ENCODE measurements at places on chromosomes 12 and 14. TPM values are rescaled to one million over a fixed set of nuclear protein-coding genes. Genes with fewer than 3 reads are reported as not detected.

DNA sequence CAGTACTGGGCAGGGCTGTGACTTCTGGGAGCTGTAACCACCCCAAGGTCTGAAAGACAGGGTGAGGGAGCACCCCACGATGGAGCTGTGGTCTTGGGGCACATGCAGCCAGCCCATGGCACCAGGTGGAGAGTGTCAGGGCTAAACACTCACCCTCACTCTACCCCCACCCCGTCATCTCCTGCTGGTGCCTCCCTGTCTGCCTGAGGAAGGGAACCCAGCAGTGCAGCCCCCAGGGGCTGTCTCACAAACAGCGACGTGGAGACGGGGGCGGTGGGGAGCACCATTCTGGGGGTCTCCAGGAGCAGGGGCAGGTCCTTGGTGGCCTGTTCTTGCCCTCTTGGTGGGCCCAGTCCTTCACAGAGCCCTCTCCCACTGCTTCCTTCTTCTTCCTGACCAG lies 63.5 kb downstream of the ERH start:
- H3K36me3 ChIP-seq = no peaks in the 10 kb centered on the region
- H3K4me3 ChIP-seq = no peak overlapping the region
- H3K4me1 ChIP-seq = no peaks in the 10 kb centered on the region
- H3K27me3 ChIP-seq = peaks cover 9% of the 10 kb centered on the region

- no peak overlapping the region for H3K27ac ChIP-seq
- 0 out of 2 replicates have a peak, but pooled peaks cover 6% of the 10 kb centered on the region for H3K4me1 ChIP-seq
- H3K4me3 ChIP-seq = no peak overlapping the region
- no peaks in the 10 kb centered on the region for H3K36me3 ChIP-seq
- DNase-seq = no peak
Measured at GRCh38 chr14:99037777-99038430, 234.1 kb downstream of the BCL11B start.

DNA sequence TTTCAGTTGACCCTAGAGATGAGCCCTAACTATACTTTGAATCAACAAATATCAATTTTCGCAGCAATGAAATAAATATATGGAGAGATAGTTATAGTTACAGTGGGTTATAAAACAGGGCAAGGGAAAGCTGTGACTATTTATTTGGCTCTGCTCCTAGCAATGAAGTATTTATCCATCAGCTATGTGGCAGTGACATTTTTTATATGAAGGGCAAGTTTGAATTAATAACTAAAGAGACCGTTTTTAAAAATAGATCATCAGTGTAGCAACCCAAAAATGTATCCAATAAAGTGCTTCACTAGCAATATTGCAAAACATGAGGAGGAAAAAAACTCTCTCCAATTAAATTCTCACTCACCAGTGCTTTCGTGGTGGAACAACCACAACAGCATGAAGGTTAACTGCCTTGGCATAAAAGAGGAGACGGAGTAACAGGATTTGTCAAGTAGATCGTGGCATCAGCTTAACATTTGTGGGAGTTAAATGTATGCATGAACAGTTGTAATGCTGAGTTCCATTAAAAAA lies 58.1 kb upstream of the NUDT4 start:
- no peaks in the 10 kb centered on the region for H3K36me3 ChIP-seq
- no peak overlapping the region for H3K27ac ChIP-seq
- H3K27me3 ChIP-seq = no peaks in the 10 kb centered on the region
- no peak for DNase-seq
- no peak overlapping the region for H3K4me3 ChIP-seq

DNA sequence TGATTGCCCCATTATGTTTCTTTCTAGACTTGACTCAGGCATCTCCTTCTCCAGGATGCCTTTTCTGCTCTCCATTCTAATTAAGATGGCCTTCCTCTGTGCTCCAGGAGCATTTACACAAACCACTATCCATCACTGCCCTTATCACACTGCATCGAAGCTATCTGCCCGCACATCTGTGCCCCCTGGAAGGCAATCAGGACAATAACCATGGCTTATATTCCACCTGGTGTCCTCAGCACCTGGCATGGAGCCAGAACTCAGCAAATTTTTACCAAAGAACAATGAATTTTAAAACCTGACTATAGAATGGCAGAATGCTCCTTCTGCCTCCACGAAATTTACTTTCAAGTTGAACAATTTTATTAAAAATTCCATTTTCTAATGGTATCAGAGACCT lies 465.8 kb downstream of the APAF1 start:
- peaks cover 11% of the 10 kb centered on the region for H3K27me3 ChIP-seq
- DNase-seq = no peak
- H3K27ac ChIP-seq = no peak overlapping the region
- H3K36me3 ChIP-seq = no peaks in the 10 kb centered on the region

WNT5B gene
- total RNA-seq = 2.2 TPM

SYNDIG1L gene
- total RNA-seq = not detected

- no peaks in the 10 kb centered on the region for H3K27me3 ChIP-seq
- H3K36me3 ChIP-seq = no peaks in the 10 kb centered on the region
- no peaks in the 10 kb centered on the region for H3K4me1 ChIP-seq
- H3K27ac ChIP-seq = no peak overlapping the region
- no peak for DNase-seq
Measured at GRCh38 chr14:100138082-100138787, 21.2 kb downstream of the DEGS2 start.

DNA sequence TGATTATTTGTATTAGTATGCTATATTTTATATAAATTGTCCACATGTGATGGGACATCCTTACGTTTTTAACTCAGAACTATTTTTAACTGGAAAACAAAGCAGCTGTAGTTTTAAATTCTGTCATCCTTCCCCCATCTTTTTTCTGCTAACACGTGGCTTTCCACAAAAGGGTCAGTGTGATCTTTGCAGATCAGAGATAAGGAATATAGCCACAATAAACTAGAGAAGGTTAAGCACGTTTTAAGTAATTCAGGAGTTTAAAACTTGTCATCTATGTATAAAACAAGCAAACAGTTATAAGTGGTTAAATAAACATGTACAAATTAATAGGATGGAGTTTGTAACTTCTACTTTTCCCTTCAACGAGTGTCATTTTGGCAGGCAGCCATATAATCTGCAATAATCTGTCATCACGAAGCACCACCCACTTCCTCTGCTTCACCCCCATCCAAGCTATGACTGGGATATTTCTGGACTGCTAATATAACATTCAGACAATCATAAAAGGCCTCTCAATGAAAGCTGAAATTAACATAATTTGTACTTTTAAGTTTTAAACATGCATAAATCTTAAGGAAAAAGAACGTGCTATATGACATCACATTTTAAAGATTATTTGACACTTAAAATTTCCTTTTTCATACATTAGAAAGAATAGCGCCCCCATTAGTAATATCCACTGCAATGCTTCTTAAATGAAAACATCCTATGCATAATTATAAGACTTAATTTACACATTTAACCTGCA lies 15.3 kb downstream of the TAOK3 start:
- peak overlapping the region; percentile 31 for H3K27ac ChIP-seq
- H3K4me1 ChIP-seq = peaks cover 43% of the 10 kb centered on the region
- peak; percentile 74 for DNase-seq
- no peaks in the 10 kb centered on the region for H3K36me3 ChIP-seq

DNA sequence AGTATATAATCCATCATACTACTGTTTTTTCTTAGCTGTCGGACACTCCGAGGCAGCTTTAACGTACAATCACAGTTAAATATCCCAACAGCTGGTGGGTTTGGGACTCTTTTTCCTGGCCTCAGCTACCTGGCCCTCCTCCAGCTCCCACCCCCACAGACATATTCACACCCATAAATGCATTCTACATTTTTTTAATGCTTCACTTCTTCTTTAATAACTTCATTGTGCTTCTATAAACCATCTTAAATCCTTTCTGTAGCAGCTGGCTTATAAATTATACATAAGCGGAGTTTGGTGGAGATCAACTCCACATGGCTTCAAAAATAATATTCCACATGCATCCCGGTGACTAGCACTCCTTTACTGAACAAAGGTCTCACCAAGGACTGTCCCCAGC lies 33.3 kb downstream of the TDG start:
- no peaks in the 10 kb centered on the region for H3K27me3 ChIP-seq
- no peak for DNase-seq
- H3K36me3 ChIP-seq = no peaks in the 10 kb centered on the region
- no peak overlapping the region for H3K27ac ChIP-seq

GRCh38 chr12:118060301-118061010 lies 523 bp downstream of the WSB2 start:
- H3K27me3 ChIP-seq = no peaks in the 10 kb centered on the region
- peak overlapping the region; percentile 86 for H3K27ac ChIP-seq
- no peaks in the 10 kb centered on the region for H3K36me3 ChIP-seq
- peak overlapping the region; percentile 93 for H3K4me3 ChIP-seq
- peak; percentile 38 for DNase-seq
- H3K4me1 ChIP-seq = peaks cover 48% of the 10 kb centered on the region

HNF1A gene
- not detected for total RNA-seq

TMEM30B gene
- total RNA-seq = 85.3 TPM

DNA sequence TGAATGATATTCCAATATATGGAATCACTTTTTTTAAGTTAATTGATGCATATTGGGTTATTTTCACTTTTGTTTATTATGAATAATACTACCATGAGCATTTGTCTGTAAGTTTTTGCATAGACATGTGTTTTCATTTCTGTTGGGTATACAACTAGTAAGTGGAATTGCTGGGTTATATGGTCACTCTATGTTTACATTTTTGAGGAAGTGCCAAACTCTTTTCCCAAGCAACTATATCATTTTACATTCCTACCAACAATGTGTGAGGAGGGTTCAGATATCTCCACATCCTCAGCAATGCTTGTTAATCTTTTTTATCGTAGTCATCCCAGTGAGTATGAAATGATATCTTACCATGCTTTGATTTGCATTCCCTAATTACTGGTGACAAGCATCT lies 64.0 kb downstream of the MON2 start:
- peaks cover 8% of the 10 kb centered on the region for H3K36me3 ChIP-seq
- DNase-seq = peak; percentile 23
- no peak overlapping the region for H3K4me3 ChIP-seq
- no peaks in the 10 kb centered on the region for H3K4me1 ChIP-seq
- no peak overlapping the region for H3K27ac ChIP-seq

- H3K36me3 ChIP-seq = no peaks in the 10 kb centered on the region
- no peaks in the 10 kb centered on the region for H3K27me3 ChIP-seq
- H3K27ac ChIP-seq = peak overlapping the region; percentile 23
- peak; percentile 67 for DNase-seq
- no peak overlapping the region for H3K4me3 ChIP-seq
Measured at GRCh38 chr14:69662636-69663299, 51.4 kb downstream of the SUSD6 start.

IL26 gene
- total RNA-seq = not detected

HOXC4 gene
- total RNA-seq = 2.6 TPM

- no peaks in the 10 kb centered on the region for H3K27me3 ChIP-seq
- H3K36me3 ChIP-seq = no peaks in the 10 kb centered on the region
- no peak overlapping the region for H3K27ac ChIP-seq
- peaks cover 6% of the 10 kb centered on the region for H3K4me1 ChIP-seq
- DNase-seq = peak; percentile 25
Measured at GRCh38 chr14:38248321-38249028, 7.4 kb downstream of the CLEC14A start.

DNA sequence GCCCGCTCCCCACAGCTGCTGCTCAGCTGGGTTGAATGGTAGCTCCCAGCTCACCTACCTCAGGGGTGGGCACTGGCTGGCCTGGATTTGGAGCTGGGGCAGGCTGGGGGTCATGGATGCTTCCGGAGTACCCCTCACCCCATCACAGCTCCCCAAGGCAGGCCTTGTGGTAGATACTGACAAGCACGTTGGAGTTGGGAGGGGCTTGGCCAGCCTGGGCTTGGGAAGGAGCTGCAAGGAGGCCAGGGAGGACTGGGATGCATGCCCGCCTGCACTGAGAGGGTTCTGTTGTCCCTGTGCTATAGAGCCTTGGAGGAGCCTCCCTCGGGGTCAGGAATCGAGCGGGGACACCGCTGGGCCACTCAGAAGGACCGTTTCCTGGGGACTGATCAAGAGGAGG lies 14.2 kb downstream of the TMEM63C start:
- no peaks in the 10 kb centered on the region for H3K36me3 ChIP-seq
- DNase-seq = no peak
- no peak overlapping the region for H3K4me3 ChIP-seq
- H3K4me1 ChIP-seq = no peaks in the 10 kb centered on the region
- no peak overlapping the region for H3K27ac ChIP-seq

DNA sequence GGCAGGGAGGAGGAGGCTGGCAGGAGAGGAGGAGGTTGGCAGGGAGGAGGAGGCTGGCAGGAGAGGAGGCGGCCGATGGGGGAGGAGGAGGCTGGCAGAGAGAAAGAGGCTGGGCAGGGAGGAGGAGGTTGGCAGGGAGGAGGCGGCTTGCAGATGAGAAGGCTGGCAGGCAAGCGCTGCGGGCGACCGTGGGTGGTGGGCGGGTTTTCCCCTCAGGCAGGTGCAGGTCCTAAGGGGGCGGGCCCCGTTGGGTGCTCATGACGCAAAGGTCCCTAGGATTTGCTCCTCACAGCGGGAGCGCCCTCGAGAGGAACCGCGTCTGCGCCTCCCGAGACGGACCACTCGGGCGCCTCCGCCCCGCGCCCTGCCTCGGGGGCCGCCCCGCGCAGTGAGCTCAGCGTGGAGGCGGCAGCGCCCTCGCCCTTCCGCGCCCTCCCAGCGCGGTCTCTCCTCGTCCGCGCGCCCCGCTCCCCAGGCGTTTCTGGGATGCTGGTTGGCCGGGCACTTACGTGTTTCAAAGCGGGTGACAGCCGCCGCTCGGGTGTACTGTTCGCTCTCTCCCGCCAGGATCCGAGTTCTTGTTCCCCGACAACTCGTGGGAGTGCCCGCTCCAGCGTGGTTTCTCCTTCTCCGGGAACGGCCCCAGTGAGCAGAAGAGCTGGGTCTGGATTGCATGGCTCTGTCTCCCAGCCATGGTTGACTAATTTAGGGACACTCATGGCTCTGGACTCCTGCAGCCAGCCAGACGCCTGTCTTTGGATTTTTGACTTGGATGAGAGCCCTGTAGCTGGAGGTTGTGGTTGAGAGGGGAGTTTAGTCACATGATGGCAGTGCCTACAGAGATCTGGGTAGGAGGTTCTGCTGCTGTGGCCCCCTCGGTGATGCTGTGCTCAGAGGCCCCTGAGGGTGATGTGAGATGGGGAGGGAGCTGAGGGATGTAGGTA lies 64.1 kb upstream of the PPP4R3A start:
- no peaks in the 10 kb centered on the region for H3K27me3 ChIP-seq
- peak; percentile 64 for DNase-seq
- peak overlapping the region; percentile 73 for H3K4me3 ChIP-seq
- no peaks in the 10 kb centered on the region for H3K36me3 ChIP-seq
- H3K27ac ChIP-seq = no peak overlapping the region

- DNase-seq = no peak
- H3K27ac ChIP-seq = no peak within 1 kb of the TSS
Measured at GRCh38 chr14:52267501-52268278, at the start of gene PTGDR. PTGDR (plus strand) TSS chr14:52267698; CDS start chr14:52267815, 117 bp downstream.

Data from PC-3 (cell line).